NCI-H187 treated with DMSO at 0.1 percent for 48 hours (cell line): ENCODE measurements at places on chromosomes 2 and 18.

GRCh38 chr2:17311771-17312511 is 206.3 kb downstream of the RAD51AP2 start:
- DNase-seq, result no peak

DNA sequence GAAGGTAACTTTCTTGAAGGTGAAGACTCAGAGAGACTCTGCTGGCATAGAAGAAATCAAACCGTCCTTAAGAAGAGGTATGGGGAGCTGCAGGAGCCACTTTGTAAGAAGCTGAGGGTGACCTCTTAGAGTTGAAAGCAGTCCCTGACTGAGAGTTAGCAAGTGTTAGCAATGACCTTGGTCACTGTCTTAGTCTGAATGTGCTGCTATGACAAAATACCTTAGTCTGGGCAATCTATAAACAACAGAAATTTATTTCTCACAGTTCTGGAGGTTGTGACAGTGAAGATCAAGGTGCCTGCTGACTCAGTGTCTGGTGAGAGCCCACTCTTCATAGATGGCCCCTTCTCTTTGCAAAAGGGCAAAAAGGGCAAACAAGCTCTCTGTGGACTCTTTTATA is 35.7 kb upstream of the ACTR3 start:
- no peak for DNase-seq

DNA sequence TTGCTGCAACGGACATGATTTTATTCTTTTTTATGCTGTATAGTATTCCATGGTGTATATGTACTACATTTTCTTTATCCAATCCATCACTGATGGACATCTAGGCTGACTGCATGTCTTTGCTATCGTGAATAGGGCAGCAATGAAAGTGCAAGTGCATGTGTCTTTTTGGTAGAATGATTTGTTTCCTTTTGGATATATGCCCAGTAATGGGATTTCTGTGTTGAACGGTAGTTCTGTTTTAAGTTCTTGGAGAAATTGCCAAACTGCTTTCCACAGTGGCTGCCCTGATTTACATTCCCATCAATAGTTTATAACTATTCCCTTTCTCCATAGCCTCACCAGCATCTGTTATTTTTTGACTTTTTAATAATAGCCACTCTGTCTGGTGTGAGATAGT is 99.7 kb upstream of the CRIM1 start:
- no peak for DNase-seq

- DNase-seq, result no peak
These were observed 105.5 kb downstream of the NRP2 start for GRCh38 chr2:205787761-205788160.

DNA sequence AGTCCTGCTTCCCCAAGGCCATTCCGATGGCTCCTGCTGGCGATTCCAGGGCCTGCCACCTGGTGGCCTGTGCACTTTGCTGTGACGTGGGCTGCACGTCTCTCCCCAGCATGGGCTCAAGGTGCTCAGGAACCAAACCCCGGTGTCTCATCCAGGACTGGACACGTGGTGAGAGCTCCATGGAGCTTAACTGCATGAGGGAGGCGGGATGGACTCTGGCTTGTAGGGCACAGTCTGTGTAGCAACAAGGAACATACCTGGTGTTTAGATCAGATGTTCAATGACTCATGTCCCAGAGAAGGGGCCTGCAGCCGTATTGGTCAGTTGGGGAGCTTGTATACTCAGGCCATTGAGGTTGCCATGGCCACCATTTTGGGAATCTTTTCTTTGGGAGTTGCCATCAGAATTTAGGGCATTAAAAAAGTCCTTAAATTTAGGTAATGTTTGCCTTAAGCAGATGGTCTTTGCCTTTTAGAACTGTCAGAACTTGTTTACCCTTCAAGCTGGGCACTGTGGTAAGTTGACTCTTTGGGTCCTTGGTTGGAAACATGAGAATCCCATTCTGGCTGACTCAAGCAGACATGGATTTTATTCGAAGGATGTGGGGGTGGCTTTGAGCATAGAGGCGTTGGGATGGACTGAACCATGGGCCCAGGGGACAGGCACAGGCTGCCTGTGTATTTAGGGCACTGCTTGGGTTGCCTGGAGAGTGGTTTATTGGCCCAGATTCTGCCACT is 21.0 kb downstream of the AGAP1 start:
- no peak for DNase-seq

DNA sequence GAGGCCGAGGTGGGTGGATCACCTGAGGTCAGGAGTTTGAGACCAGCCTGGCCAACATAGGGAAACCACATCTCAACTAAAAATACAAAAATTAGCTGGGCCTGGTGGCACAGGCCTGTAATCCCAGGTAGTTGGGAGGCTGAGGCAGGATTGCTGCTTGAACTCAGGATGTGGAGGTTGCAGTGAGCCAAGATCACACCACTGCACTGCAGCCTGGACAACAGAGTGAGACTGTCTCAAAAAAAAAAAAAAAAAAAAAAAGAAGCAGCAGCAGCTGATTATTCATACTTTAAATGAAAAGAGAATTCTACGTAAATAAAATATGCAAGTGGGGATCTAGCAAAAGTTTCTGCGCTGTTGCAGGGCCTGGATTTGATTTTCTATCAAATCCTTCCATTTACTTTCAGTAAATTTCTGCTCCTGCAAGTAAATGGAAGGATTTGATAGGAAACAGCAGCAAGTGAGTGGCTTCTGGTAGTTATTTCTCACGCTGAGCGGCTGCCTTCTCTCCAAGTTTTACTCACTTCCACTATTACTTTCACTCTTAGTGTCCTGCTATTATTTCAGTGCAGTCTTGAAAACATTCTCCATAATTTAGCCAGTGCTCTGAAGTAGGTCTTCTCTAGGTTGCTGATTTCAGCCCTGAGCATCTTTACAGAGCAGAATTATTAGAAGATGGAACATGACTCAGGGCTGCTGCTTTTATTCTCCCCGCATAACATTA is 68.4 kb downstream of the SLC16A14 start:
- no peak for DNase-seq

- DNase-seq, result no peak
These were observed 84.0 kb downstream of the SMAD2 start for GRCh38 chr18:47846431-47846830.

DNA sequence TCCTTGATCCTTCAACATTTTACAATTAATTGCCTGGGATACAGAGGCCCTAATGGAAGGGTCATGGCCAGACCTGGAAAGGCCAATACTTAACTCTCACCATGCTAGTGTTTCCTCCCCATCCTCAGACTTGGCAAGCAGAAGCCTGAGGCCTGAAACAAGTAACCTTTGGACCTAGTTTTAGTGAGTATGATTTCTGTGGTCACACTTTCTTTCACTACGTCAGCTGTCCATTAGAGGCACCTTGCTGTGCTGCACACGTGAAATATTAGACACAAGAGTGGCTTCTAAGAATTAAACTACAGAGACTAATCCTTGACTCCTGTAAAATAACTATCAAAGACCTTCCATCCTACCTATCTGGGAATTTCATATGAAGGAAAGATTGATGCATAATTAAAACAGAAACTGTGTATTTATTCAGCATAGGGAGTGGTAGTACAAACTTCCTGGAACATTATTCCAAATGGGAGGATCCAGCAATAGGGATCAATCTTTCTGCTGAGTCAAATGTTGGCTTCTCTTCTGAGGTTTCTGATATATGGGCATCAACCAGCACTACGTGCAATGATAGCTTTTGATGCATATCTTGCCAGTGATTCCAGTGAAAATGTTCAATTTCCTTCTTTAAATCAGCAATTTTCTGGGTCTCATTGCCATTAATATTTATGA is 249.7 kb downstream of the IKZF2 start:
- no peak for DNase-seq

GRCh38 chr2:119483395-119483753 is 40.9 kb downstream of the SCTR start:
- DNase-seq, result no peak

- no peak for DNase-seq
These were observed 14.3 kb downstream of the EDAR start for GRCh38 chr2:108974674-108975073.

GRCh38 chr2:33426666-33427231 is 49.7 kb upstream of the RASGRP3 start:
- peak; percentile 11 for DNase-seq

- no peak for DNase-seq
These were observed 1.0 kb upstream of the PRKD3 start for GRCh38 chr2:37325625-37326071.

- no peak for DNase-seq
These were observed 309.9 kb upstream of the ZNF521 start for GRCh38 chr18:25661831-25662230.

- DNase-seq, result no peak
These were observed 14.5 kb downstream of the SLC19A3 start for GRCh38 chr2:227703280-227703732.

GRCh38 chr2:175166216-175166824 is 1.7 kb downstream of the ATF2 start:
- no peak for DNase-seq

DNA sequence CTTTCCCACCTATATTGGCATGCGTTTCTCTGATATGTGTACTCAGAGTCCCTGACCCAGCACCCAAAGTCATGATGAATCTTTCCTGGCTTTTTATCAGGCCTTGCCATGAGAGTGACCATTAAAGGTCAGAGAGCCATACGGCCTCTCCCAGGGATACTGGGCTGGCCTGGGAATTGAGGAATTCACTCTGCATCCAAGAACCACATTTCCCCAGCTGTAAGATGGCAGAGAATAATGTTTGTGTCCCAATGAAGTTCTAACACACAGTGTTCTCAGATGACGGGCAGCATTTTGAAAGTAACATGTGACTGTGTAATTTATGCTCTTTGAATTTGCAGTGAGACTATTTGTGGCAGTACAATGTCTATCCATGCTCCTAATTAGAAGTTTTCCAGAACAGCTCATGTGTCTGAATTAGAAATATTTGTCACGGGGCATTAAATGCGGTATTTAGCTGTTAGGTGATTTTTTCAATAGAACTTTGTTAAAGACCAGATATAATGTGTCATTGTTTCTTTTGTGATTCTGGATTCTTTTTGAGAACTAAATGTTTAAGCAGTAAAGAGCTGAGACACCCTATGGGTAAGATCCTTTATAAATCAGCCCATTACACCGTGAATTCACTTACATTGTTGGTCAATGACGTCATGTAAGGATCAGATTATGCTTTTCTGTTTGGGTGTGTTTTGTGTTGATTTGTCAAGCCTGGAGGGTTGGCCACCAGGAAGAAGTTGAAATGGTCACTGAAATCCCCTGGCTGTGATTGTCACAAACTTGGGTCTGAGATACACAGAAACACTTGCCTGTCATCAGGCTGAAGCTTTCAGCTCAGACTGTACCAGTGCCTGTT is 7.3 kb upstream of the SLC3A1 start:
- DNase-seq, result no peak

- DNase-seq, result no peak
These were observed 206.8 kb upstream of the HDAC4 start for GRCh38 chr2:239607517-239608191.

DNA sequence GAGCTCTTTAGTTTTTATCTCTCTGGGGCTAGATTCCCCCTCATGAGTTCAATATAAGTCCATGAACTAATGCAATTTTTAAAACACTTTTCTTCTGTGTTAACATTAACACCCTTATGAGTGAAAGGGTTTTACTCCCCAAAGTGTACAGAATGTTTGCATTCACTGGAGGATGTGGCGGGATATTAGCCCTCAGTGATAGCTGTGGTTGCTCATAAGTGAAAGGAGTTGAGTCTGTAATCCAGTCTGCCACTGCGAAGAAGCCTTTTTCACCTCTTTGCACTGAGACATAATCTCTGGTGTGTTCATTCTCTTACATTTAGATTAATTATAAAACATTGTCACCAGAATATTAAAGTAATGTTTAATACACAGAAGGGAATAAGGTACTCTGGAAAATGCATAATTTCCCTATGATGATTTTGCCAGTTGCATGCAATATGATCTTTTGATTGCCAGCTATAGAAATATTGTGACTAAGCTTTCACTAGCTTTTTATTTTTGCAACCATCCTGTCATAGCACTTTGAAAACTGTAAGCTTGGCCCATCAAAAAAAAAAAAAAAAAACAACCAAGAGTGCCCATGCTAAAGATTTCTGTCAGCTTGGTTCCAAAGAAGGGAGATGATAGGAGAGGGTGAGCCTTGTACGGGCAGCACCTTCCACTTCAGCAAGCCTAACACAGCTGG is 113.2 kb downstream of the BCL11A start:
- no peak for DNase-seq

- no peak for DNase-seq
These were observed 164.1 kb downstream of the TMEM247 start for GRCh38 chr2:46643493-46643892.

DNA sequence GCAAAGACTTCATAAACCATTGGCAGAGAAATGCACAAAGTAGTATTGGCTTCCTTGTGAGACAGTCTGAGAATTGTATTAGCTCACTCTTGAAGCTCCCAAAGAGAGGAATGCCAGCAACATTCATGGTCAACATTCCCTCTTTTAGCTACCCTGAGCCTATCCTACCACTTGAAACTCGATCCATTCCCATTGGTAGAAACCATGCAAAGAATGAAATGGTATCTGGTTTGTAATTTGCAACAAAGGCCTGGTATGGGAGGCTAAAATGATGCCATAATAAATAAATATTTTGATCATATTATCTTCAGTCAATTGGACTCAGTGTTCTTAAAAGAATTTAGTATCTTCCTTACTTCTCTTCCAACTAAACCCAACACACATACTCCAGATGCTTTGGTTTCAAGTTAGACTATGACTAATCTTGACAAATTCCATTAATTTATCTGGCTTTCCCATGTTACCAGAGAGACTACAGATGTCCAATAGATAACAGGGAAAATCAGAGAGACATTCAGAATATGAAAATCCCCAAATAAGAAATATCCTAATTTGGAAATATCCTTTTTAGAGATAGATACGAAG is 102.9 kb downstream of the DHRS9 start:
- DNase-seq, result no peak

DNA sequence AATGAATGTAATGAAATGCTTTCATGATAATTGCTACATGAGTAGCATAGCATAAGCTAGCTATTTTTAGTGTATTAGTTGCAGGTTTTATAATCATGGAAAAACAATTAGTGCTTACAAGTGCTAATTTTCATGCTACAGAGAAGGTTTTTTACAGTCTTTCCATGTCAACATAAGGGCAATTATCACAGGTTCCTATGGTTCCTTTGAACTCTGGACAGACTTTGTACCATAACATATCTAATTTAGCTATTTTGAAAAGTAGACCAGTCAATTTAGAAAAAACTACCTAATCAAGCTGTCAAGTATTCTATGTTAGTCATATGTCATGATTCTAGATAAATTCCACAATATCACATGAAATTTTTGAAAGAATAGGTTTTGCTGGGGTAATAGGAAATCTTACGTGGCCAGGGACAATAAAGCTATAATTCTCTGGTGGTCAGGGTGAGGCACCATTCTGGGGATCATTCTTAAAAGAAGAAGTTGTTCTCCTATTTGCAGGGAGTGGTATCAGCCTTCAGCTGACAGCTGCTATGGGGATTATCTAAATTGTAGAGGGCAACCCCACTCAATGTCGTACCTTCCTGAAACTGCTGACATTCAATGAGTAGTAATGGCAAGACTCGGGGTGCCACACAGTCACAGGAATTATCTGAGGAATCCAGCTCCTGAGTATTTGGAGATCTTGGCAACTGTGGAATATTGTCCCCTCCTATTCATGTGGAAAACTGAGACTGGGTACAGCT is 724.0 kb upstream of the LINC00305 start:
- DNase-seq, result no peak

GRCh38 chr2:48715042-48715899 is 40.3 kb downstream of the LHCGR start:
- no peak for DNase-seq
